Karpas-422 (cell line): ENCODE measurements at places on chromosomes 1 and 21.
A peak's percentile ranks its signal among the peaks of the same experiment; 100 is the strongest.

GRCh38 chr21:26935977-26936376 is 30.9 kb downstream of the ADAMTS5 start:
- DNase-seq: no peak

- DNase-seq: peak; percentile 55
Measured at GRCh38 chr1:234611847-234612351, 1.9 kb upstream of the IRF2BP2 start.

- peak; percentile 79 for DNase-seq
Measured at GRCh38 chr1:51189421-51190073, 46.5 kb upstream of the RNF11 start.

DNA sequence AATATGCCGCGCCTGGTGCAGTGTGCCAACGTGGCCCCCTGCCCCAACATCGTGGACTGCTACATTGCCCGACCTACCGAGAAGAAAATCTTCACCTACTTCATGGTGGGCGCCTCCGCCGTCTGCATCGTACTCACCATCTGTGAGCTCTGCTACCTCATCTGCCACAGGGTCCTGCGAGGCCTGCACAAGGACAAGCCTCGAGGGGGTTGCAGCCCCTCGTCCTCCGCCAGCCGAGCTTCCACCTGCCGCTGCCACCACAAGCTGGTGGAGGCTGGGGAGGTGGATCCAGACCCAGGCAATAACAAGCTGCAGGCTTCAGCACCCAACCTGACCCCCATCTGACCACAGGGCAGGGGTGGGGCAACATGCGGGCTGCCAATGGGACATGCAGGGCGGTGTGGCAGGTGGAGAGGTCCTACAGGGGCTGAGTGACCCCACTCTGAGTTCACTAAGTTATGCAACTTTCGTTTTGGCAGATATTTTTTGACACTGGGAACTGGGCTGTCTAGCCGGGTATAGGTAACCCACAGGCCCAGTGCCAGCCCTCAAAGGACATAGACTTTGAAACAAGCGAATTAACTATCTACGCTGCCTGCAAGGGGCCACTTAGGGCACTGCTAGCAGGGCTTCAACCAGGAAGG is 4.3 kb downstream of the GJB3 start:
- no peak for DNase-seq

DNA sequence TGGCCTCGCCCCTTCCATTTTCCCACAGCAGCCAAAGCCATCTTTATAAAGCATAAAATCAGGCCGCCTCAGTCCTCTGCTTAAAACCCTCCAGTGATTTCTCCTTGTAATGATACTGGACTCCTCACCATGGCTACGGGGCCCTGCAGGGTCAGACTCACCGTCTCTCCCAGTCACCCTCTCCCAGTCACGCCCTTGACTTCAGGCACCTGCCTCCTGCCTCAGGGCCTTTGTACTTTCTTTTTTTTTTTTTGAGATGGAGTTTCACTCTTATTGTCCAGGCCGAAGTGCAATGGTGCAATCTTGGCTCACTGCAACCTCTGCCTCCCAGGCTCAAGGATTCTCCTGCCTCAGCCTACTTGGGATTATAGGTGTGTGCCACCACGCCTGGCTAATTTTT is 47.8 kb downstream of the PIK3CD start:
- no peak for DNase-seq

DNA sequence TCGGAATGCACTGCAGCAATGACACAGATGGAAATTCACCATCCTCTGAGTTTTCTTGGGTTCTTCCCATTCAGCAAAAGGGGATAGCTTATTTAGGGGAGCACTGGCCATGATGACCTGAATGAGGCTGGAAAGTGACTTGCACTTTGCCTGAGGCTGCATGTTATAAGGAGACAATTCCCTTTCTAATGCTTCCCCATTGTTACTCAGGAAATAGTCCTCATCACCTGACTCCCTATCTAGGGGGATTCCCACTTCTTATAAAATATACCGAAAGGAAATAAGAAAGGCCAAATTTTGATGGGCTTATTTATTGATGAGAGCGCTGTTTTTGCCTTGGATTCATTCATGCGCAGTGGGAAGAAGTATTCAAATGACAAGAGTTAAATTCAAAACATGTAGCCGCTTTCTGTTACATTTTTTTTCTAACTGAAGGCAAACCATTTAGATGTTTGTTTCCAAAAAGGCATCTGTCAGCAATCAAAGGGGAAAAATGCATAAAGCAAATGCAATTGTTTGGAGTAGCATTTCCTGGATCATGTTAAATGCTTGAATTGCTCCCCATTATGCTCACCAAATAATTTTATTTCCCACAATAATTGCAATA is 220.3 kb upstream of the NFIA start:
- no peak for DNase-seq

- no peak for DNase-seq
Measured at GRCh38 chr1:29052941-29053340, 70.8 kb downstream of the TMEM200B start.

GRCh38 chr1:89908672-89909436 is 86.1 kb upstream of the ZNF326 start:
- DNase-seq: no peak

GRCh38 chr1:226838456-226838855 is 32.0 kb upstream of the PSEN2 start:
- no peak for DNase-seq

- DNase-seq: no peak
Measured at GRCh38 chr1:112536561-112536960, 27.8 kb downstream of the WNT2B start.

DNA sequence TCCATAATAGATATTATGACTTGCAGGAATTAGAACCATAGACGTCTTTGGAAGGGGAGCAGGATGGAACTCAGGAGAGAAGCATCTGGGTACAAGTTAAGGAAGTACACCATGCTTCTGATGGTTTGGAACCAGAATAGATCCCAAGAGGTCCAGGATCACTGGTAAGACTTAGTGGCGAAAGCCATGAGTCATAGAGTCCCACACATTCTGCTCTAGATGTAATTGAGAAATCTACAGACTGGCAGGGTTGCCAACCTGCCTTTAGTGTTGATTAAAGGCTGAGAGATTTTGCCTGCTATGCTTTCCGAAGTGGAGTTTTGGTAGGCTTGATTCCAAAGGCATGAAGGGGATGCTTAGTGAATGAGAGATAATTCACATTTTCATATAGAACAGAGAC is 57.1 kb upstream of the C1orf87 start:
- no peak for DNase-seq

DNA sequence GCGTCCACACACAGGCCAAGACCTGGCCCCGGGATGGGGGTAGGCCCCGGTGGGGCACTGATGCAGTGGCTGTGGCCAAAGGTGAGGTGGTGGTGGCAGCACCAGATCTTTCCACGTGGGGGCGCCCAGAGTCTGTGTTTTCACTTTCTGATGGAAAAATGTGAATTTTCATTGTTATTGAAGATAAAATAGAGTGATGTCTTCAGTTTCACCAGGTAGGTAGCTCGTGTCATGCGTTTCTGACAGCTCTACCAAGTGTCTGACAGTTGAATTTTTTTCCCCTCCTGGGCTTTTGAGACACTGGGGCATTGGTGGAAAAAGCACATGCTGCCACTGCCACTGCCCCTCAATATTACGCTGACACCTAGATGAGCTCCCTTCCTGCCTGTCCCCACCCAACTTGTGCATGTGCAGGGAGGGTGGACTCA is 40.0 kb upstream of the MAGOH start:
- DNase-seq: peak; percentile 84

DNA sequence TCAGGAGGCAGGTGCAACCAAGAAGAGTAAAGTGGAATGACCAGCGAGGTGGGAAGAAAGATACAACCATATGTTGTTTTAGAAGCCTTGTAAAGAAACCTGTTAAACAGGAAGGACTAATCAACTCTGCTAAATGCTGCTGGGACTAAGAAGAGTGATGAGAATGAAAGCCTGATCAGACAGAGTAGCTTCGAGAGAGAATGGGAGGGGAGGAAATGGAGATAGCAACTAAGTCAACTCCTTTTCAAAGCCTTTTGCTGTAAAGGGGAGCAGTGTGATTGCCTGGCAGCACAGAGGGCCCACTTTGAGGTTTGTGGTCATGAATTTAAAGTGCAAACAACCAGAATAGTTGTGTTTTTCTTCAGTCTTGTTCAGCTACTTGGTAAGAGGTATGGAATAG is 31.4 kb downstream of the SLC30A7 start:
- DNase-seq: no peak

GRCh38 chr21:42161401-42161955 is 57.5 kb upstream of the ABCG1 start:
- DNase-seq: no peak
